ENCODE measurements at places on chromosomes 1 and 21.

GRCh38 chr21:15063081-15063813 lies 1.6 kb downstream of the NRIP1 start:
- DNase-seq: no peak

GRCh38 chr1:91643431-91643830 lies 142.8 kb downstream of the CDC7 start:
- no peak for DNase-seq

- DNase-seq: no peak
Observed at GRCh38 chr1:77014073-77014788, 147.0 kb downstream of the ST6GALNAC5 start.

DNA sequence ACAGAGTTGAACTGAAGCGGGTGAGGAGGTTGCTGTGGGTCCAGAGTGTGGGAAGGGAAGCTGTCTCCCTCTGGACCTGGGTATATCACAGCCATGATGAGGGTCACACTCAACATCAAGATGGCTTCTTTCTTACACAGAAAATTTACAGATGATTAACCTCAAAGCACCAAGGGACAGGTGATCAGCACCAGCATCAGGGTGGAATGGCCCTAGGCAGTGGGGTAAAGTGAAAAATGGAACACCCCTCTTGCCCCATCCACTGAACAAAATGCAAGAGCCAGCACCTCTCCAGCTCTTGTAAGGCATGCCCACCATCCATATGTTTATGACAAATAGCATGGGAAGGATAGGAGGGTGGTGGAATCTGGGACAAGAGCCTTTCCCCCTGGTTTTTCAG lies 40.3 kb downstream of the HSD3B1 start:
- no peak for DNase-seq

GRCh38 chr1:91600431-91601337 lies 100.0 kb downstream of the CDC7 start:
- DNase-seq: no peak

DNA sequence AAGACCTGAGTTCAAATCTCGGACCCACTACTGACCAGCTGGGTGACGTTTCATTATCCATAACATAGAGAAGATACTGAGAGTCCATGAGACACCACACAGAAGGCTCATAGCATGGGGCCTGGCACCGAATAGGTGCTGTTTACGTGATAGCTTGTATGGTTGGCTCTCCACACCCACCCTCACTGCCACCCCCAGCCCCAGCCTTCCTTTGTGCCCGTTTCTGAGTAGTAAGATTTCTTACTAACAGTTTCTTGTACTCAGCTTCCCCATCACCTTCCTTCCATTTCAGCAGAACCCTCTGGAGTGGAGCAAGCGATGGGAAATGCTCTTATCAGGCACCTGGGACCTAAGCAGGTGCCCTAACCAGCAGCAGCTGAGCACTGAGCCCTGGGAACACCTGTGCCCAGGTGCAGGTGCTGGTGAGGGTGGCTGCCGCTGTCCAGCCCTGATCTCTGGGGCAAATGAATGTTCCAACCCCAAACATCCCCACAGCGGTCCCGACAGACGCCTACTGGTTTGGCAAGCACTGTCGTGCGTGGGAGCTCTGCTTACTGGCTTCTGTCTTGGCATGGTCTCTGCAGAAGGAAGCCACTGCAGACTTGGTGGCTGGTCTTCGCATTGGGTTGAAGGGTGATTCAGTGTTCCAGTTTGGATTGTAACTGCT lies 225.4 kb downstream of the CAMTA1 start:
- DNase-seq: no peak

DNA sequence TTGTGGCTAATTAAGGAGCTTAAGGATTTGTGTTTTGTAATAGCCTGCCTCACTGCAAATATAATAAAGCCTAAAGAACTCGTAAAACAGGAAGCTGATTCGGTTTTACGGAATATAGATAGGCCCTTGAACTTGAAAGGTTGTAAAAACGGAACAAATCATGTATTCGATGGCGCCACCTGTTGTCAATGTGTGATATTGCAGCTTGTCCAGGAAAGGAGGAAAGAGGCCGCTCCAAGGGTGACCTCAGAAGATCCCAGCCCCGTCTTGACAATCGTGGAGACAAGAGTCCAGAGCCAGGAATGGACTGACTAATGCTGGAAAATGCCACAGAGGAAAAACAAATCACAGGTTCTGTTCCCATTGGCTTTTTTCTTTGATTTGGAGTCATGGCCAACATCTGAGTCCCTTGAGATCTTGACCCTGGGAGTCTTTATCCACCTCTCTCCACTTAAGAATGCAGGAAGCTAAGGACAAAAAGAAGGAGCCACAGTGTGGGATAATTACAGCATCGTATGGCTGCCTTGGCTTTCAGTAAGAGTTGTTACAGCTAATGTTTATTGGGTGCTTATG lies 7.0 kb upstream of the IGSF21 start:
- peak; percentile 52 for DNase-seq

DNA sequence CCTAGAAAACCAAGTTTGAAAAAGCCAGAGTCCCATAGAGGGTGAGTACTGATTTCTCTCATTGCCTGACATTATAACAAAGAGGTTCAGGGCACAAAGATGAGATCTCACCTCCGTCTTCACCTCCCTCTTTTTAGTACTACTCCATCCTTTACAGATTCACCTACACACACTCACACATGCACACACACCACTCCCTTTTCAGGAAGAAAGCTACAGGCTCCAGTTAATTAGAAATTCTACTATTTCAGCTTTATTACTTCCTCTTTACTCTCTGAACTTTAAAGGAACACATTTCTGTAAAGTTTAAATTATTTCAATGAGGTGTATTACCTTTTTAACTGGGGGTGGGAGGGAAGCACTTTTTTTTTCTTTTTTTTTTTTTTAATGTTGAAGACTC lies 59.6 kb upstream of the PRDX6 start:
- no peak for DNase-seq

DNA sequence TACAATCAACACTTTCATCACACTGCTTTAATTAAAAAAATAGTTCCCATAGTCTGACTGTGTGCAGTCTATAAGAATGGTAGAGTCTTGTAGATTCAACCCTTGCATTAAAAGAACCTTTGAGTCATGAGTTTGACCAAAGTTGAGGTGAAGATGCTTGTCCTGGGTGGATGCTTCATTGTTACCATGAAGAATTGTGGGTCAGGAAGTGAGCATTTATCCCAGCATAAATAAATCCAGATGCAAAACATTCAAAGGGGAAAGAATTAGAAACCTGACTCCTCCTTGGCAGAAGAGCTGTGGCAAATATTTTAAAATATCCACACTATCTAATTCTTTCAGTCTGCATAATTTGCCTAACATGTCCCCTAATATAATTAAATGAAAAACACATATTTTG lies 72.9 kb upstream of the SPAG17 start:
- no peak for DNase-seq

- no peak for DNase-seq
Observed at GRCh38 chr1:192538407-192539296, 36.9 kb upstream of the RGS1 start.

DNA sequence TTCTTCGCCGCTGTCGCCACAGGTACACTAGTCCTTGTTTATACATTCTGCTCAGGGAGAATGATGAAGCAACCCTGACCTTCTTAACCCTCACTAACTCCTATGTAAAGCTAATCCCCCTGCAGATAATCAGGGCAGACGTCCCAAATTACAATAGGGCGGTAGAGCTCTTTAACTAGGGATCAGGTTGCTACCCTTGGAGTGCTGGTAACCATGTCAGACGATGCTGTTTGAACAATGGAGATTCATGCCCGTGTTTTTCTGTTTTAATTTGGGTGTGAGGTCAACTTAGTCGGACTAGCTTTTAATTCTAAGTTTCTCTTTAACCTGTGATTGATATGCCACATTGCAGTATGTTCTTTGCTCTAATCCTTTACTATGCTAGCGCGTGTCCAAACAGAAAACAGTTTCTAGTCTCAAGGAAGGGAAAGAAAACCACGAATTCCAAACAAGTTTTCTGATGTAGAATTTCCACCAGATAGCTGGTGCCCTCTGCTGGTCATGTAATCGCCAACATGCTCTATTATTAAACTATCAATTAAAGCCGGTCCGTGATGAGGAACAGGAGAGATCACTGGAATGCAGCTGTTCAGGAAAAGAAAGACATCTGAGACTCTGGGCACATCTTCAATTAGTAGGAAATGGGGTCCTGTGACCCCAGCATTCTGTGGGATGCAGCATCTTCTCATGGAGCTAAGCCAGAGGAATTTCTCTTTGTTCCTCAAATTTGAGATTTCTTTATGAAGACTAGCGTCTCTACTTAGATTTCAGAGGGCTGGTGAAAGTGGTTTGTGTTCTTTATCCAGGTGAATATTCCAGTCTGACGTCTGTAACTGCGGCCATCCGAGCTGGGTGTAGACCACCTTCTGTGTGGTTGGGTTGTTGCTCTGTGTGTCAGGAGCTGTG lies 18.3 kb upstream of the VAMP3 start:
- peak; percentile 58 for DNase-seq

- no peak for DNase-seq
Observed at GRCh38 chr1:115476616-115477015, 138.6 kb upstream of the NGF start.

DNA sequence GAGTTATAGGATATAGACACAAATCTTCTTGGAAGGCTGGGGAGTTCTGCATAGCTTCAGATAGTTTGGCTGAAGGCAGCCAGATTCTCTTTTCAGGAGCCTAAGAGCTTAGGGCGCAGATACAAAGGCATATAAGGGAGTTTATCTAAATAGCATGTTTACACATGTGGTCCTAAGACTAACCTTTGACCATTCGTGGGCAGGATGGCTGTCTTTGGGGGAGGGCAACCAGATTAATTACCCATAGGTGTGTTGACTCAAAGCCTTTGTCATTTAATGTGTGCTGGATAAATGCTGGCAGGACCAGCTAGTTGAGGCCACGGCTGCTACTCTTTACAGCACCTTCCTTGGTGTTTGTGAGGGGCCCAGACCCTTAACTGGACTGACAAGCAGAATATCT lies 71.8 kb downstream of the IER5 start:
- no peak for DNase-seq

- no peak for DNase-seq
Observed at GRCh38 chr1:25900219-25900618, 6.0 kb downstream of the STMN1 start.

GRCh38 chr21:25691976-25692375 lies 42.7 kb downstream of the ATP5PF start:
- DNase-seq: no peak

DNA sequence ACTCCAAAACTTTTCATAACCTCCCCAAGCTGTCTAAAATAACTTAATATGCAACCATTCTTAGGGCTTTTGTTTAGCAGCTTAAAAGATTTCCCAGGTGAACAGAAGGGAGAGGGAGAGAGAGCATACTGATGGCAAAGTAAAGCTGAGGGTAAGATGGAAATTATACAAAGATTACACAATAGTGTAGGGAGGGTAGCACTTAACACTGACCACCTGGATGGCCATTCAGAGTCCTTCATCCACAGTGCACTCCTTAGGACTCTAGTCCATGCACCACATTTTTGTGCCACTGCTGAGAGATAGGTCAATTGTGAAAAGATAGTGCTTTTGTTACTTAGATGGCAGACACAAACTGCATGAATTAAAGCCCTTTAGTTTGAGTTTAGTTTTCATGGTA lies 574.6 kb downstream of the LMO4 start:
- DNase-seq: no peak

DNA sequence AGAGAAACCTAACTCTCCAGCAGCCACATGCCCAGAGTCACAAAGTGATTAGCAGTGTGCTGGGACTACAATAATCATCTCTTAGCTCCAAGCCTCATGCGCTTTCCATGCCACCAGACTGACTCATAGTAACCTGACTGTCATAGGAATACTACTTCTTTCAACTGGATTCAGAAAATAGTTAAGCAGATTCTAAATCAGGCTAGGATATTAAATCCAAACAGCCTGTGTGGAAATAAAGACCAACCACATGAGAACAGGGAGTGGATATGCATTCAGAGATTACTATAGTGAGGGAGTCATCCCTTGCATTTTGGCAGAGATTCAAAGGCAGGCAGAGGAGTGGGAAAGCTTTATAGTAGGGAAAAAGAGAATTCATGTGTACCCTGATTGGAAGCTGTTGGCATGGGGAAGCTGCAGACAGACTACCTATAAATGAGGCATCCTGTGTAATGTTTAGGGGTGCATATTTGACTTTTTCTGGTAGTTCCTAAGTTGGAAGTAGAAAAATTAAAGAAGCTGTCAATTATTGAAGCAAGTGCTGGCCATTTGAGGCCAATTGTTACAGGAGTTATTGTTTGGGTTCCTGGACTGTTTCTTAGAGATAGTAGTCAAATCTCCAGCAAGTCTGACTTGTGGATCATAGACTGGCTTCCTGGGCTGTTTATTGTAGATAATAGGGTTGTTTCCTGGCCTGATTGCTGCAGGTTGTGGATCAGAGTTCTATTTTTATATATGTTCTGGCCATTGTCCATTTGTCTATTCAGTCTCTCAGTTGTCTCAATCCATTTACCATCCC lies 31.7 kb upstream of the DNAH14 start:
- no peak for DNase-seq

- DNase-seq: no peak
Observed at GRCh38 chr1:155128755-155129473, 1.2 kb downstream of the EFNA1 start.

DNA sequence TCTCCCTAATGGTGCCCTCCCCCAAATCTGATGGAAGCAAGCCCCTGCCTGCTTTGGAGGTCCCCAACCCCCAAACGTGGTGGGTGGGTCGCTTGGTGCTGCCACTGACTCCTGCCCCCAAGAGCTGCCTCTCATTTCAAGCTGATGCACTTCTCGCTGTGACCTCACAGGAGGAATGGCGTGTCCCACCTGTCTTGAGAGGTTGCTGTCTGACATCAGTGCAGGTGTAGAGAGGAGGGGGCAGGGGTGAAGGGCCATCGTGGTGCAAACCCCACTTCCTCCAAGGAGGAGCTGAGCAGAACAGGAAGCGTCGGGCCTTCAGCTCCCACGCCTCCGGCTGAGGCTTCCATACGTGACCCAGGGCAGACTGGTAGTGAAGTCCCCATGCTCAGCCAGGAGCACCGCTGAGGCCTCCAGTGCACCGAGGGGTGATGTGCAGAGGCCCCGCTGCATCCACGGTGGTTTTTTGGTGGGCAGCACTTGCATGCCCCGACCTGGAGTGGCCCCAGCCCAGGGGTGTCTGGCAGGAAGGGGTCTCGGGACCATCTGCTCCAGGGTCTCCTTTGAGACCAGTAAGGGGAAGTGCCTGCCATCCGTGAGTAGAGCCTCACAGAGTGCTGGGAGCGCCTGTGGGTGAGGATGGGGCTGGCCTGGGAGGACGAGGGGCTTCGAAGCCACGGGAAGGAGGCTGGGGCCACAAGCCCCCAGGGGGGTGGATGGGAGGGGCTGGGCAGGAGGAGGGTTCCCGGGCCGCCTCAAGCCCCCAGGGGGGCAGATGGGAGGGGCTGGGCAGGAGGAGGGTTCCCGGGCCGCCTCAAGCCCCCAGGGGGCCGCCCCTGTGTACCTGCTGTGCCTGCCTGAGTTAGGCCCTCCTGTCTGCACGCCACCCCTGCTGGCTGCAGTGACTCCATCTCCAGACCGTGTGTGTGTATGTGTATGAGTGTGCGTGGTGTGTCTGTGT lies 39.8 kb downstream of the WDR4 start:
- no peak for DNase-seq
